ENCODE measurements at places on chromosomes 2 and 18. TPM values are rescaled to one million over a fixed set of nuclear protein-coding genes. Genes with fewer than 3 reads are reported as not detected.
A peak's percentile ranks its signal among the peaks of the same experiment; 100 is the strongest.

The AQP12A gene
- total RNA-seq = not detected

The STPG4 gene
- 0.32 TPM for total RNA-seq

The RBBP8 gene
- total RNA-seq = 8.6 TPM

The B3GNT7 gene
- total RNA-seq = not detected

The CSRNP3 gene
- total RNA-seq = not detected

DNA sequence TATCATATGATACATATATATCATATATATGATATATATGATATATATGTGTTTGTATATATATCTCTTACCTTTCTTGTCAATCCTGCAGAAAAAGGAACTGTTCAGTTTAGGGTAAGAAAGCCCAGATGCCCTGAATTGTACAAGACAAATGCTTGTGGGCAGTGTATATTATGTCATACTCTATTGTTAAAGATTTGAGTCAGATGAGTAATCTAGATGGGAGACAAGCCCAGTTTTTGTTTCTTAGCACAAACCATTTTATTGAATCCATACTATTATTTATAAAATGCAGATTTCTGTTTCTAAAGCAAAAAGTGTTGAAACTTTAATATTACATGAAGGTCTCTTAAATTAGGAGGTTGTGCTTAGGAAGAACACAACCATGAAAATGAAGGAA lies 90.6 kb downstream of the VRK2 start:
- no peak overlapping the region for H3K27ac ChIP-seq
- H3K4me1 ChIP-seq = no peaks in the 10 kb centered on the region
- H3K4me3 ChIP-seq = no peak overlapping the region

GRCh38 chr18:3410273-3410672 lies 39.7 kb upstream of the TGIF1 start:
- H3K36me3 ChIP-seq = no peaks in the 10 kb centered on the region
- H3K27ac ChIP-seq = no peak overlapping the region
- no peak for DNase-seq
- H3K27me3 ChIP-seq = no peaks in the 10 kb centered on the region

GRCh38 chr18:37483221-37483971 lies 82.2 kb downstream of the CELF4 start:
- H3K4me1 ChIP-seq = no peaks in the 10 kb centered on the region
- no peak overlapping the region for H3K27ac ChIP-seq
- no peak overlapping the region for H3K4me3 ChIP-seq
- no peaks in the 10 kb centered on the region for H3K36me3 ChIP-seq

- no peak for DNase-seq
- H3K27me3 ChIP-seq = no peaks in the 10 kb centered on the region
- H3K36me3 ChIP-seq = no peaks in the 10 kb centered on the region
- H3K4me1 ChIP-seq = no peaks in the 10 kb centered on the region
- no peak overlapping the region for H3K27ac ChIP-seq
- no peak overlapping the region for H3K4me3 ChIP-seq
These were observed 77.4 kb upstream of the NPAS2 start for GRCh38 chr2:100742277-100743254.

DNA sequence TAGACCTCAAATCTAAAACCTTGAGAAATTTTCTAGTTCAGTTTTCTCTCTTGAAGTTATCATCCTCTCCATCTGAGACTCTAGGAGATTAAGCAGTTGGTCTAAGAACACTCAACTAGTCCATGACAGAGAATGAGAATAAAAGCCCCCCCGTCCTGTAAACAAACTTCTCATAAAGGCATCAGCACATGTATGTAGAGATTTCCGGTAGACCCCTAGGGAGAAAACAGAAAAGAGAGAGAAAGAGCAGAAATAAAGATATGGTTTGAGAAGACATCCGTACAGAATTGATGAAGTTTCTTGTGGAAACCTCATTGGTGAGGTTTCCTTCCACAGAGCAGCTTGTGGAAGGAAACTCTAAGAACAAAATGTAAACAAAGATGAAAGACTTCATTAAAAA lies 3.2 kb upstream of the GPR155 start:
- peak; percentile 51 for DNase-seq
- H3K4me1 ChIP-seq = peaks cover 74% of the 10 kb centered on the region
- H3K27ac ChIP-seq = peak overlapping the region; percentile 92
- peak overlapping the region; percentile 84 for H3K4me3 ChIP-seq
- H3K27me3 ChIP-seq = no peaks in the 10 kb centered on the region
- H3K36me3 ChIP-seq = no peaks in the 10 kb centered on the region

GRCh38 chr18:65403534-65403933 lies 347.3 kb upstream of the CDH7 start:
- H3K4me3 ChIP-seq = no peak overlapping the region
- H3K27ac ChIP-seq = no peak overlapping the region
- H3K4me1 ChIP-seq = no peaks in the 10 kb centered on the region
- no peaks in the 10 kb centered on the region for H3K36me3 ChIP-seq

DNA sequence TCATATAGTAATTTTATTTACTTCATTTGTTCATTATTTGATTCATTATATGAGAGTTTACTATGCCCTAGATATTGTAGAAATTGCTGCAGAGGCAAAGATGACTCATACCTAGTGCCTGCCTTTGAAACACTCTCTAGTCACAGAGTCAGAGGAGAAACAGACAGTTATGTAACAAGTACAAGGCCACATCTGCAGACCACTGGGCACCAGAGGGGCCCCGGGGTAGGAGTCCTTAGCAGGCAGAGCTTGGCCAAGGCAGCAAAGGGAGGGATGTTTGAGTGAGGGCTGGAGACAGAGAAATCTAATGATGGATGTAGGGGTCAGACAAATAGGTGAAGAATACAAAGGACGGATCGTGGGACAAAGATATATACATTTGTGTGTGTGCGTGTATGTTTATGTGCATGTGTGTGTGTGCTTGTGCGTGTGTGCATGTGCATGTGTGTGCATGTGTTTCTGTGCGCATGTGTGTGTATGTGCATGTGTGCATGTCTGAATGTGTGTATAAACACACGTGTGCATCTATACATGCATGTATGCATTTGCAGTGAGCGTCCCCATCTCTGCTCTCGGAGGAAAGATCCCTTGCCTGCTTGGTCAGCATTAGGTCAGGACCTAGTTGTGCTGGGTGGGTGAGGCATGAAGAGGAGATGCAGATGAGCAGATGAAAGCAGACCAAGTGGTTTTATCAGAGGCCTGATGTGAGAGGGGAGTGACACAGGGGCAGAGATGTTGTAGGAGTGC lies 170.6 kb upstream of the MYT1L start:
- no peak for DNase-seq
- H3K4me3 ChIP-seq = no peak overlapping the region
- H3K27me3 ChIP-seq = no peaks in the 10 kb centered on the region
- no peaks in the 10 kb centered on the region for H3K36me3 ChIP-seq
- H3K27ac ChIP-seq = no peak overlapping the region
- no peaks in the 10 kb centered on the region for H3K4me1 ChIP-seq

- no peaks in the 10 kb centered on the region for H3K36me3 ChIP-seq
- H3K27me3 ChIP-seq = no peaks in the 10 kb centered on the region
- H3K4me1 ChIP-seq = peaks cover 82% of the 10 kb centered on the region
- DNase-seq = no peak
These were observed 51.0 kb downstream of the ANKRD44 start for GRCh38 chr2:197259470-197259999.

- no peak overlapping the region for H3K4me3 ChIP-seq
- no peak for DNase-seq
- H3K4me1 ChIP-seq = no peaks in the 10 kb centered on the region
- no peaks in the 10 kb centered on the region for H3K36me3 ChIP-seq
- H3K27ac ChIP-seq = no peak overlapping the region
These were observed 111.8 kb downstream of the PRKCE start for GRCh38 chr2:45763255-45763654.

DNA sequence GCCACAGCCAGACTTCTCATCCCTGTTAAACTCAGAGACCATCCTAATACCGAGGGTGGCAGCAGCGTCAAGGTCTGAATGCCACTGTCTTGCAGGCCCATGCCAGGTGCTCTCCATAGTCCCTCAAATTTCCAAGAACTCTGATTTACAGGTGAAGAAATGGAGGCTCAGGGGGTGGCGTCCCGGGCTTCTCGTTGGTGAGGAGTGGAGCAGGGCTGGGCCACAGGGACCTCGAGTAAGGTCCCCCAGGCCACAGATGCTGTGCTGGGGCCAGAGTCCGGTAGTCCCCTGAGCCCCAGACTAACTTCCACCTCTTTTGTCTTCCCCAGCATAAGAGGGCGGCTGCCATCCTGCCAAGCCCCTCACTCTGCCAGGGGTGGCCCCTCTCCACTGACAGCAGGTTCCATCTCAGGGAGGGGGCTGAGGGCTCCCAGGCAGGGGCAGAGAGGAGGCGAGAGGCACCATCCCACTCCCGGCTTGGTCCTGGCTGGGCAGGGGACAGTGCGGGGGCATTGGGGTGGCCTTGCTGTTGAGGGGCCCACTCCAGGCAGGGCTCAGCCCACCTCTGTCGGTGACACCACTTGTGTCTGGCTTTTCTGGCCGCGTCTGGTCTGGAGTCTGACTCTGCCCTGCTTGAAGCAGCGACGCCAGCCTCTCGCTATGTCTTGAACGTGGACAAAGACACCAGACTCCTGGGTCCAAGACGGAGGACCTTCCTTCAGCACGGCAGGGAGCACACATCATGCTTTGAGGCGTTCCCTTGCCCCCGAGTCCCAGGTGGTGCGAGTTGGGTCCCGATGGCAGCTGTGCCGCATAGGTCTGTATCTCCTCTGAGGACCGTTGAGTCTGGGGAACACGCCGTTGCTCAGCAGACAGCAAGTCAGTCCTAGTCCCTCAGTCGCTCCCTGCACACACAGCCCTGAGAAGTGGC lies 15.9 kb upstream of the KLHL30 start:
- no peak overlapping the region for H3K4me3 ChIP-seq
- no peak overlapping the region for H3K27ac ChIP-seq
- H3K4me1 ChIP-seq = no peaks in the 10 kb centered on the region
- no peaks in the 10 kb centered on the region for H3K27me3 ChIP-seq

DNA sequence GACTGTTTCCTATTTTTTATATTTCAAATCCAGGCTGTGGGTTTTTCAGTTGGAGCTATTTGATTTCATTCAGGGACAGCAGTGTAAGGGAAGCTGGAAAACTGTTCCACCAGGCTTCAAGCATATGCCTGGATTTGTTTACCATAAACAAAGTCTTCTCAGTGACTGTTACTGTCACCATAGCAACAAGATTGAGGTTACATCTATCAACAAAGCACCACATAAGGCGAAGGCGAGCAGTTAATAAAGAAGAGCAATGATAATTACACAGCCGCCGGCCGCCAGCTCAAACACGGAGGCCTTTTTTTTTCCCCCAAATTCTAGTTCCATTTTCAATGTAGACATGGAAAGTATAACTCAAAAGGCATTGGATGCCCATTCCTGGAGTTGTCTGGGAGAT lies 553.7 kb upstream of the SYT4 start:
- no peak overlapping the region for H3K4me3 ChIP-seq
- no peaks in the 10 kb centered on the region for H3K4me1 ChIP-seq
- DNase-seq = no peak
- H3K36me3 ChIP-seq = no peaks in the 10 kb centered on the region

GRCh38 chr18:7459851-7460770 lies 107.0 kb upstream of the PTPRM start:
- no peaks in the 10 kb centered on the region for H3K27me3 ChIP-seq
- H3K4me3 ChIP-seq = no peak overlapping the region
- no peaks in the 10 kb centered on the region for H3K4me1 ChIP-seq
- DNase-seq = no peak

- no peaks in the 10 kb centered on the region for H3K27me3 ChIP-seq
- DNase-seq = no peak
- H3K4me1 ChIP-seq = no peaks in the 10 kb centered on the region
- H3K27ac ChIP-seq = no peak overlapping the region
These were observed 449.1 kb downstream of the TNS1 start for GRCh38 chr2:217553679-217554078.

DNA sequence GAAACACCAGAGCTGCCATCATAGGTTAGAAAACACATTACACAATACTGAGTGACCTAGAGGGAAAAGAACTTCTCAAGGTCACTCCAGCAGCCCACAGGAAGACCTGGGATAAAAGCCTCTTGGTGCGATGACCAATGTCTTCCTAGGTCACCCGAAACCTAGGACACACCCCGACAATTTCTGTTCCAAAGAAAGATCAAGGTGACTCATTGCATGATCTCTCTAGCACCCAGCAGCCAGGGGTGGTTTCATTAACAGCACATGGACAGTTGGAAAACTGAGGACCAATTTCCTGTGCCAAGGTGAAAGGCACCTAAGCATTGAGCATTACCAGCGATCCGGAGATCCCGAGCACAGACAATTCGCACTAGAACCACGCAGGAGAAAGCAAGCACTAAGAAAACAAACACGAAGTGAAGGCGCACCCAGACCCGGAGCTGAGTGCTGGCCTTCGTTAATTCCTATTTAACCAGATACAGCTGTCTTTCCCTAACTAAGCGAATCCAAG lies 1.5 kb downstream of the CACNB4 start:
- H3K4me1 ChIP-seq = peaks cover 19% of the 10 kb centered on the region
- peaks cover 56% of the 10 kb centered on the region for H3K27me3 ChIP-seq
- H3K4me3 ChIP-seq = peak overlapping the region; percentile 26
- H3K27ac ChIP-seq = no peak overlapping the region
- H3K36me3 ChIP-seq = no peaks in the 10 kb centered on the region
- DNase-seq = no peak
